ENCODE measurements at places on chromosomes 13 and 19. TPM values are rescaled to one million over a fixed set of nuclear protein-coding genes. Genes with fewer than 3 reads are reported as not detected.

BRSK1 gene
- total RNA-seq = 4.9 TPM

ZNF580 gene
- 30.8 TPM for total RNA-seq

PCDH20 gene
- total RNA-seq = not detected

LRG1 gene
- total RNA-seq = 0.30 TPM

ONECUT3 gene
- not detected for total RNA-seq

ZNF225 gene
- 5.4 TPM for total RNA-seq

GPC5 gene
- not detected for total RNA-seq

HTR2A gene
- not detected for total RNA-seq

ZNF224 gene
- 33.8 TPM for total RNA-seq

SYNGR4 gene
- not detected for total RNA-seq

APOC1 gene
- total RNA-seq = not detected

AZU1 gene
- not detected for total RNA-seq

MYADM gene
- 122 TPM for total RNA-seq

CEP89 gene
- total RNA-seq = 18.9 TPM

DACT3 gene
- 0.34 TPM for total RNA-seq

FUT6 gene
- not detected for total RNA-seq

RFXAP gene
- 16.5 TPM for total RNA-seq

ZNF534 gene
- not detected for total RNA-seq

ARHGEF18 gene
- total RNA-seq = 45.8 TPM

ZNF540 gene
- total RNA-seq = 0.41 TPM
